ENCODE measurements at places on chromosomes 5 and 9.

- DNase-seq = no peak
Observed at GRCh38 chr5:59066367-59067163, 483.7 kb downstream of the RAB3C start.

- no peak for DNase-seq
Observed at GRCh38 chr9:77753180-77753579, 105.1 kb upstream of the GNA14 start.

DNA sequence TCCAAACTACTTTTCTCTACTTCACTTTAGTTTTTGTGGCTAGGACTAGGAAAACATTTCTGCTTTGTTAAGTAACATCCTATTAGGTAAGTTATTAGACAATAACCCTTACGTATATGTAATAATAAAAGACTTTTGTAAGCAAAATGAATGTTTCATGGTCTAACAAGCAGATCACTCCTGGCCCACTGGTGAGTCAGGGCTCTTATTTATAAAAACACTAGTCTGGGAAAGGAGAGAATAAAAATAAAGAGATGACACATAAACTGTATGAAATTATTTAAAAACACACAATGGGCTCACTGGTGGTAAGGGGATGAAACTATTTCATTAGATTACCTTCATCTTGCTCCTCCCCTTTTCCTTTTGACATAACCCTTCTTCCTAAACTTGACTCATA lies 2212.2 kb upstream of the ACO1 start:
- no peak for DNase-seq

DNA sequence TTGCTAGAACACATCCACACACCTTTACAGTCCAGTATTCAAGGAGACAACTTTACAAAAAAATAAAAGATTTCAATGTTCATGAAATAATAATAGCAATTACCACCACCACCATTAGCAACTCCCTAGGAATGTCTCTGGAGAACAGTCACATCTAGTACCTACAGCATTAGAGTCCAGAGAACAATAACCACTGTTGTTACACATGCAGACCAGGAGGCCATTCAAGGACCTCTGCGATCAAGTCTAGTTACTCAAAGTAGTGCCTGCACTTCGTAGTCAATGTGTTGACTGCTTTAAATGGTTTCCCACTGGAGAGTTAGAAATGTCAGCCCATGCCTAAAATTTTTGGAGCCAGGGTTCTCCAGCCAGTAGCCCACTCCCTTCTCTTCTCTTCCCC lies 244.4 kb downstream of the DEPDC1B start:
- DNase-seq = no peak

DNA sequence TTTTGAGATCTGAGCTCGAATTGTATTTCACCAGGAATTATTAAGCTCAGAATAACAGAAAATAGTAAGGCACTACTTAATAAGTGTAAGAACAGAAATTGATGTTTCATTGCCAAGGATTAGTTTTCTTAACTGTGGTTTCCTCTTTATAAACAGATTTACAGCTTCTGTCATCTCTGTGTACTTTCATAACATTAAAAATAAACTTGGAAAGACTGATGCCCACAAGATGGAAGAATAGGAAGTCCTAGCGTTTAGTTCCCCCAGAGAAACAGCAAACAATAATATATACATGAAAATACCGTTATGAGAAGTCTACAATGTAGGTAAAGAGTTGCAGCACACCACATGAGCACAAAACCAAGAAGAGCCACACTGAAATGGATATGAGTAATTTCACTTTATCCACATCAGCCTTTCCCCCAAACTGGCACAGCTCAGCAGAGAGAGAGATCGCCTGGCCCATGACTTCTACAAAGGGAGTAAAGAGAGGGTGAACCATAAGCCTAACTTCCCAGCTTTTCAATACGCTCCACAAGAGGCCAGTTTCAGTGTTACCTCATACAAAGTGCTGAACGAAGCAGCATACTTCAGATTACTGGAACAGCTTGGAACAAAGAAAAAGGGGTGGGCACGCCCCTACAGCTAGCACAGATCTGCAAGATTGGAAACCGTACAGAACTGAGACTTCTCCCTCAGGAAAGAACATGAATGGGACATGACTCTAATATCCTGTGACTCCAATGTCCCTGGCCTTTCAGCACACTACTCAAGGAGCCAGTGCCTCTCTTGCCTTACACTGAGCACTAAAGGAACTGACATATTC lies 75.4 kb downstream of the EMB start:
- DNase-seq = no peak

DNA sequence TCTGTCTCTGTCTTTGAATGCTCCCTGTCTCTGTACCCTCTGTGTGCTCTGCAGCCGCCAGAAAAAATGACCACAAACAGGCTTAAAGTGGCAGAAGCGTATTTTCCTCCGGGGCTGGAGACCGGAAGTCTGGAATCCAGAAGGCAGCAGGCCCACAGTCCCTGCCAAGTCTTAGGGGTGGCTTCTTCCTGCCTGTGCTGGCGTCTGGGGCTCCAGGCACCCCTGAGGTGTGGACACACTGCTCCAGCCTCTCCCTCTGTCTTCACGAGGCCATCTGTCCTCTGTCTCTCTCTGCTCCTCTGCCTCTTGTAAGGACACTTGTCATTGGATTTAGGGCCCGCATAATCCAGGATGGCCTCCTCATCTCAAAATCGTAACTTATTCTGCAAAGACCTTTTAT lies 298.4 kb upstream of the IRX4 start:
- no peak for DNase-seq

DNA sequence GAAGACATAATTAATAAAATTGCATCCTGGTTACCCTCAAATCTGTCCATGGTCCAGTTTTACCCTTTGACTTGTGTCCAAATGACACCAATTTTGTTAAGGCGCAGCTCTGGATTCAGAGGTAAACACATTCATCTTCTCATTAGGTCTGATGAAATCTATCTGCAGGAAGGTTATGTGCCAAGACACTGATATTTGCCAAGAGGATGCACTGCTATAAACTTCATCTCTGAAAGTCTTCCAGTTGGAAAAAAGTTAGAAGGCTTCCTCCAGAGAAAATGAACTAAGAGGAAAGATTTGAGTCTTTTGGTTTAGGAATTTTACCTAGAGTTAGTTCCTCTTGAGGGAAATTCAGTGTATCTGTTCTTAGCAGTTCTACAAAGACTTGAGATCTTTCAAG lies 717.8 kb downstream of the DTWD2 start:
- no peak for DNase-seq

- DNase-seq = no peak
Observed at GRCh38 chr5:108858959-108859358, 111.3 kb downstream of the FER start.
